ENCODE measurements at places on chromosomes 2 and 18.

DNA sequence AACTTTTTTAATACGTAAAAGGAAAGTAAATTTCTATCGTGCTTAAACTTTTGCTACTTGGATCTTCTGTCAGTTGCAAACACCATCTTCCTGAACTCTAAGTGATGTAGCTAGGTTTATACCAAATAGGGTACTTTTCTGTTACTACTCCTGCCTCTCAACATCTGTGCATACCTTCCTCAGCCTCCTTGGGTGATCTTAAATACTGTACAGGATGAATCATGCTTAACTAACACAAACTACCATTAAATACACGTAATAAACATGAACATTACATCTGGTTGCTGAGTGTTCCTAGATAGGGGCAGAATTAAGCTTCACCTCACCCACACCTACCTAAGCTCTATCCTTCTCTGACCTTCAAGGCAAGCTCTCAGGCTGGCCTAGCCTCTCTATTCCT, 398.0 kb downstream of the TXNL1 start:
- DNase-seq, result no peak

GRCh38 chr18:24837066-24837465, 376.6 kb downstream of the HRH4 start:
- DNase-seq, result peak; percentile 95

DNA sequence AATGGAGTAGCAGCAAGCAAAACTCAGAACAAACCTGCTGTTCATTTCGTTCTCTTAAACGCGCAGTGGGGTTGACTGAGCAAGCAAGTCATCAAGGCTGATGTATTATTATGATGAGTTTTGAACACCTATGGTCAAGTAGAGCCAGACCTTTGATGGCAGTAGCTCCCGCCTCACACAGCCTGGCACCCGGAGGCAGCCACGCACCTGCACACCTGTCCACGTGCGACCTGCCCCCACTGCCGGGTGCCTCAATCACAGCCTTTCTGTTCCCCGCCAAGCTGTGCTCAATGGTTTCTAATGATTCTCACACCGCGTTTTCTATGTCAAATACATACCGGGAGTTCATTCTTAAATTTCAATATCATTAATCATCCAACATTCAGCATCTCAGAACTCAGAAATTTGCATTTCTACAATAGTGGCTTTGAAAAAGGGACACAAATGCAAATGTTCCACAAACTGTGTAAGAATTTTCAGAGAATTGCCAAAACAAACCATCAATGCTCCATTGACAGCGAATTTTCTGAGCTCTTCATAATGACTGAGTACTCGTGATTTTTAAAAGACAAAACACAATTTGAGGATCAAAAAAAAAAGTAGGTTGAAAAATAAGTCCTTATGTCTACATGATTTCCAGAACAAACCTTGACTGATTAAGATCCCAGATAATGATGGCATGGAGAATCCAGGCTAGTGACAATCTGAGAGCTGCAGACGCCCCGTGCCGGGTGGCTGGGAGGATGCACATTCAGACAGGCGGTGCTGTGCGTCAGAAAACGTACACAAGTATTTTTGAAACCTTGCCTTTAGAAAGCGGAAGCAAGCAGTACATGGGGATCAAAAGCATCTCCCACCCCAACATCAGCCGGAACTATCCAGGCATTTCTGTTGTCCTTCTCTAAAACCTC, 56.6 kb downstream of the HDAC4 start:
- no peak for DNase-seq

DNA sequence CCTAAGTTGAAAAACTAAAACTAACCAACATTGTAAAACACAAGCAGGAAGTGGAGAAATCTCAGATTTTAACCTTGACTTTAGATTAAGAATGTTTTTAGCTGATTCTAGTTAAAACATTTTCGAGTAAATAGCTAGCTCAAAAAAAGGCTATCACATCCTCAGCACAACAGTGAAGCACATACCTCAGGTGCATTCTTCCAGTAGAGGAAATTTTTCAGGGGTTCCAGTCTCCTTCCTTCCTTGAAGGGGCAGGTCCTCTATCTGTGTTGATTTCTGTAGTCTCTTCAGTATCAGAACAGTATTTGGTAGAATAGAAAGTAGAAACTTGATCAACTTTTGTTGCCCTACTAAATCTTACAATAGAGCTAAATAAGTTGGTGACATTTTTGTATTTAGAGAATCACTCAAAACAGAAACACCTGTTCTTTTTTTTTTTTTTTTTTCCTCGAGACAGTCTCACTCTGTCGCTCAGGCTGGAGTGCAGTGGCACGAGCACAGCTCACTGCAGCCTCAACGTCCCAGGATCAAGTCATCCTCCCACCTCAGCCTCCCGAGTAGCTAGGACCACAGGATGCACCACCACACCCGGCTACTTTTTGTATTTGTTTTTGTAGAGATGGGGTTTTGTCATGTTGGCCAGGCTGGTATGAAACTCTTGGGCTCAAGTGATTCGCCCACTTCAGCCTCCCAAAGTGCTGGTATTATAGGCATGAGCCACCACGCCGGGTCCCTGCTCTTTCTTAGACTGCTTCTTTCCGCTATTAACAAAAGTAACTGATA, 6.9 kb upstream of the GPR155 start:
- no peak for DNase-seq

GRCh38 chr2:219957820-219958219, 330.4 kb downstream of the SLC4A3 start:
- DNase-seq, result no peak

- DNase-seq, result peak; percentile 77
These were observed 868.8 kb downstream of the EPHA4 start for GRCh38 chr2:220703279-220703678.

DNA sequence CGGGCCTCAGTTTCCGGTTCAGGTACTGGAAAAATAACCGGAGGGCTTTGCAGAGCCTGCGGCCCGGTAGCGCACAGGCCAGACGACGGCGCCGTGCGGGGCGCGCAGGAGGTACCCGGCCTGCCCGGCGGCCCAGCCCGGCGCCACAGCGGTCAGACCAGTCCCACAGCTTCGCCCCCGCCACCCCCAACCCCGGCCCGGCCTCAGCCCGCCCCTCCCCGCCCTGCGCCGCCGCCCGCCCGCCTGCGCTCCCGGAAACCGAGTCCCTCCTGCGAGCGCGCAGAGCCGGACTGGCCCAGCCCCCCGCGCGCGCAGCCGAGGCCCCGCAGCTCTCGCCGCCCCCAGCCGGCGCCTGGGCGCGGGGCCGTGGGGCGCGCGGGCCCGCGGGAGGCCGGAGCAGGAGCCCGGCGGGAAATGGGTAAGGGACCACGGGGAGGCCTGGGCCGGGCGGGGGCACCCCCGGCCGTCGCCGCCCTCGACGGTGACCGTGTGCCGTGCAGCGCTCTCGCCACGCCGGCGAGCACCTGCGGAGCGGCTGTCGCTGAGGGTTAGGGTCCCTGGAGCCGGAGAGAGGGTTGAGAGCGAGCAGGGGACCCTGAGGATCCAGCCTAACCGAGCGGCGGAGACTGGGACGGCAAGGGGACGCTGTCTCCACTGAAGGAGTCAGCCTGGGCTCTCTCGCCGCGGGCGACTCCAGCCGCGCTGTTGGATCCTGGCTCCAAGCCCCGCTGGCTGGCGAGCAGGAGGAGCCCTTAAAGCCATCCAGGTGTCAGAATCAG, 16.5 kb upstream of the PSD4 start:
- no peak for DNase-seq

GRCh38 chr2:241460631-241461030, 47.8 kb downstream of the STK25 start:
- no peak for DNase-seq

DNA sequence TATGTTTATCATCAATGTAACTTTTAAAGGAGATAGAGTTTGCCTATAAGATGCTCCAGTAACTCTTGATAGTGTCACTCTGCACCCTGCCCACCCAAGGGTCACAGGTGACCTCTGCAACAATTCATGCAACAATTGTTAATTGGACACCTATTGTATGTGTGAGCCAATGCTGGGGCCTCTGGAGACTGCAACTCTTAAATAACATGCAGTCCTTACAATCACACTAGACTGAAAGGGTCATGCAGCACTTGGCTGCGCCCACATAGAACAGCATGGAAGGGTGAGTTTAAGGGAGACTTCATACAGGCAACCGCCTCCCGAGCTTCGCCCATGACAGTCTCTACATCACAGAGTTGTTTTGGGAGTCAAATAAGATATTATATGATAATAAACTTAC, 137.1 kb upstream of the TWIST2 start:
- no peak for DNase-seq

DNA sequence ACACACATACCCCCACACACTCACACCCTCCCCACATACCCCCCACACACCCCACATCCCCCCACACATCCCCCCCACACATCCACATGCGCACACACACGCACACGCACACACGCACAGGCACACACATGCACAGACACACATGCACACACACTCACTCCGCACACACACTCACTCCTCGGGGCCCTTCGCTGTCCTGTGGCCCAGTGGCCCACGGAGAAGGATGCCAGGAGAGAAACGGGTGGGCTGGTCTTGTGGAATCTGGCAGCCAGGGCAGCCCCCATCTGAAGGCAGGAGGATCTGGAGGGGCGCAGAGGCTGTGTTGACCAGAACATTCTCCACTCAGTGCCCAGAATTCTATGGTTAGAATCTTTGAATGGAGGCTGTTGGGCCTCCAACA, 51.6 kb downstream of the ACAA2 start:
- DNase-seq, result no peak

- no peak for DNase-seq
These were observed 4.7 kb downstream of the IL1A start for GRCh38 chr2:112779598-112779997.

DNA sequence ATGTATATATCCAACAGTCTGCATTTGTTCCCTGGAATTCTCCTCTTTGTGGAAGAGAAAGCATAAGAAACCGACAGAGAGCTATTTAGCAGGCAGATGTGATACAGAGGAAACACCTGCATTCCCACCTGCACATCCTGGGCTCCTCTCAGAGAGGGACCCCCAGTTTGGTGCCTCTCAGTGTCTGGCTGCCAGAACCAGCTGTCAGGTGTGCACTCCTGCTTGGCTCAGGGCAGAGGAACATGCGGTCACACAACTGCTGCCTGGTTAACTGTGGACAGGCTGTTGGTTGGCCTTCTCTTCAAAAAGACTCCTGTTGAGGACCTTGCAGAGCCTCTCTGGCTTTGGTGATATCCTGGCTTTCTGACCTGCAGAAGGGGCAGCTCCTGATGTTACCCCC, 54.6 kb downstream of the ITGB6 start:
- DNase-seq, result no peak

GRCh38 chr18:62526098-62527025, 3.5 kb downstream of the ZCCHC2 start:
- DNase-seq, result peak; percentile 68

DNA sequence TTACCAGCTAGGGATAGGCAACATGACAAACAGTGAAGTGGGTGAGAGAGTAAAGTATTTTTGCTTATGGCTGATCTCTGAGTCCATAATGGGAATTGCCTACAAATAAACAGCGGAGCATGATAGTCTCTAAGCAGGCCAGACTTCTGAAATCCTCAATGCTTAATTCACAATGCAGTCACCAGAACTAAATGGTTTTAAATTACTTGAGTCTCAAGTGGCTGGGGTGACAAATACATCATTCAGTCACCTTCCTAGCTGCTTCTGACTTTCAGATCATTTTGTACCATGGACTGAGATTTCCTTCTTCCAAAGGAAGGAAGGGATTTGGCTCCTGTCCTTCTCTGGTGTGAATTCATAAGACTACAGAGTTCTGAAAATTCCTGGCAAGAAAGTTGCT, 82.8 kb upstream of the RMP24 start:
- DNase-seq, result no peak

DNA sequence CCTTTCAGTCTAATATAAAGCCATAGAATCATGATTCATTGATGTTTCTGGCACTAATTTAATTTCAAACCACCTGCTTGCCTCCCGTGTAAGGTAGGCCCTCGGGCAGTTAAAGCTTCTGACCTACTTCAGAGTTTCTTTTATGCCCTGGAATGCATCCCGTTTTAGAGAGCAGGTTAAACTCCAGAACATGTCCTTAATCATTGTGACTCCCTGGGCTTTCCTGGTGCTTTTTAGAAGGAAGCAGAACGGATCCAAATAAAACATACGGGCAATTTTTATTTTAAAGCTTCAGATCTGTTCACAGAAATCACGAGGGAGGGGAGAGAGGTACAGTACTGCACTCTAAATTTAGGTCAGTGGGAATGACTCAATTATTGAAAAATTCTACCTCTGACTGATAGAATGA, 134.8 kb downstream of the GCA start:
- DNase-seq, result no peak

GRCh38 chr2:137185378-137186078, 420.2 kb downstream of the THSD7B start:
- DNase-seq, result no peak

DNA sequence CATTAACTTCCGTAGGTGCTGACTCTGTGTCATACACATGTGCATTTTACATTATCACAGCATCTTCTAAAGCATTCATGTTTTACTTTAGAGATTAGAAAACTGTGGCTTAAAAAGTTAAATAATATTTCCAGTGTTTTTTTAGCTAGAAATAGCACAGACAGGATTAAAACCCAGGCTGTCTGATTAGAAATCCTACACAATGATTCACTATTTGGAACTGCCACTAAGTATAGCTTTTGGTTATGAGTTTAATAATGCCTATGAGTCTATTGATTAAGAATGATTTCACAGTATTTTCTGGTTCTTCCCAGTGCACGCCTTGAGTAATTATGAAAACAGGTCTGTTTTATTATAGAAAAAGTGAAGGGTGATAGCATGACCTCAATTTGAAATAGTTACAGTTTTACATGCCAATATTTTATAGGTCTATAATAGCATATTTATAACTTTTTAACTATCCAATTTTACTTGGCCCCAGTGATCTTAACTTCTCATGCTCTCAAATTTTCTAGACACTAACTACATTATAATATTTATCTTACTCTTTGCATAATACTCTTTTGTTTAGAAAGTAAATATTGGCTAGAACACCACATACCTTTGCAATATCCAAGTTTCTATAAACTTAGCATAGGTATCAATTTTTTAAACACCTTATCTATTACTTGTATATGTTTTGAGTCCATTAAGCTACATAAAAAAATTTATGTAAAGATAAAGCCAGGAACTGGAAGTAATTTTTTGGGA, 313.2 kb downstream of the RND3 start:
- no peak for DNase-seq
